ENCODE measurements at places on chromosomes 7 and 10.
A peak's percentile ranks its signal among the peaks of the same experiment; 100 is the strongest.

GRCh38 chr7:45036317-45036716 is 36.3 kb downstream of the CCM2 start:
- no peak for DNase-seq

DNA sequence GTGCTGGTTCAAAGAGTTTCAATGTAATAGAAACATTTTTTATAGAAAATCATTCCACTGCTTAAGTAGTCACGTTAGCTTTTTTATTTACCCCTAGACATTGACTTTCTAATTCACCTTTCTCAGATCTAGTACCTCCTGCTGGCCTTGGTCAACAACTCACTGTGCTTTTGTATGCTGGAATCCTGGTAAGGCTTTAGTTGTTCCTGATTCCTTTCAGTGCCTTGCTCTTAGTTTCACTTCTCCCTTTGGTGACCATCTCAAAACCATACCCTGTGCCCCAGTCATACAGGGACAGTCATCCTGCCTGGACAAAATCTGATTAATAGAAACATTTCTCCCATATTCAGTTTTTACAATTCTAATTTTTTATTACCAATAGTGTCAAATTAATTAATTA is 130.2 kb downstream of the GPR37 start:
- DNase-seq, result no peak

DNA sequence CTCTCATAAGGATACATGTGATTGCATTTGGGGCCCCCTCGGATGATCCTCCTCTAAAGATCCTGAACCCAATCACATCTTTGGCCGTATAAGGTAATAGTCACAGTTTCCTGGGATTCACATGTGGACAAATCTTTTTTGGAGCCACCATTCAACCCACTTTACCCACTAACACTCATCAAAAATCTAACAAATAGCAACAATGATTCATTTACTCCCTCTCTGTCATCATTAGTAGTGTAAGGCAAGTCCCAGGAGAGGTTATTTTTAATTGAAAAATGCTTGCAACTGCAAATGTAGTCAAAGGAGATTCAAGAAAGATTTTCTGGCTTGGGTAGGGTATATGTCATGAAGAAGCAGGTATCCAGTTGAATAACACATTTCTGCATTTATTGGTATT is 9.9 kb upstream of the SMKR1 start:
- no peak for DNase-seq

GRCh38 chr7:24141874-24142509 is 142.0 kb upstream of the NPY start:
- no peak for DNase-seq

DNA sequence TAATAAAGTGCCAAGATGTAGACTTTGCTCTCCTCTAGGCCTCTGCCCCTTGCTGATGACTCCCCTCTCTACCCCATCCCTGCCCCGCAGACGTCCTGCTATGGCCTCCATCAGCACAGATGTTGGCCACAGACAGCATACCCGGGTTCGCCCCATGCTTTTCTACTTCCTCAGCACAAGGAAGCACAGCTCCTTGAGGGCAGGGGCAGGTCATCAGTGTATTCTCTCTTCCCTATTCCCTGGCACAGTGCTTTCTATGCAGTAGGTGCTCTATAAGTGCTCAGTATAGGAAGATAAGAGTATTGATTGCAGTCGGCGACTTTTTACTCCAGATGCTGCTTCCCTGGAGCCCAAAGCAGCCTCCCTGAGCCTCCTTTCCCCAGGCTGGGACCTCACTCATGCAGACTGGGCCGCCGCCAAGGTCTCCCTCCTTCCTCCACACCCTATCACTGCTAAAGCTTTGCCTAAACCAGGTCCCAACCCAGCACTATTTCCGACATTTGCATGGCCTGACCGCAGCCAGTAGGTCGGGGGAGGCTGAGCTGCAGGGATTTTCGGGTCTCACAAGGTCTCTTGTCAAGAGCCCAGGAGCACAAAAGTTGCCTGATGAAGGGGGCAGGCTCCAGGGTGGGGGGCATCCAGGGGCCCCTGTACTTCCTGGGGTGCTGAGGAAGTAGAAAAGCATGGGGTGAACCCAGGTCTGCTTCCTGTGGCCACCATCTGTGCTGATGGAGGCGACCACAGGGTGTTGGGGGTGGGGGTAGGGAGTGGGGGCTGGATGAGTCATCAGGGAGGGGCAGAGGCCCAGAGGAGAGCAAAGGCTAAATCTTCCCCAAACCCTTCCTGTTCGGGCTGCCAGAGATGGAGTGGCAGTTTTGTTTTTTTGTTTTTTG is 8.0 kb downstream of the CALHM3 start:
- peak; percentile 65 for DNase-seq

DNA sequence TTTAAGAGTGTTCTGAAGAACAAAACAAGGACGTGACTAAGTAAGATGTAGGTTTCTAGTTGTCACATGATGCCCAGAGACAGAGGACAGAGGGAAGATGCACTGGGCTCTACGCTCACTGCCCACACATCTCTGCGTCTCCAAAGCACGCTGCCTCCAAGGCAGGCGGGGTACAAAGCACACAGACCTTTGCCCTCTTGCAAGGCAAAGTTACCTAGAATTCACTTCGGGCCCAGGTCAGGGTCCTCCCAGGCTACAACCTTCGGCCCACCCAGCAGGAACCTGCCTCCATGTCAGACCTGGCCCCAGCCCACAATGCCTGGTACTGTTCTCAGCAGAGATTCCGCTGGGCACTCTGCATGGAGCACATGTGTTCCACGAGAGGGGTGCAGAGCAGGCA is 26.5 kb downstream of the GRB10 start:
- DNase-seq, result no peak
